ENCODE measurements at places on chromosomes 6 and 20. TPM values are rescaled to one million over a fixed set of nuclear protein-coding genes. Genes with fewer than 3 reads are reported as not detected.

GRM1 gene
- not detected for total RNA-seq

FAXC gene
- not detected for total RNA-seq

OR2H1 gene
- not detected for total RNA-seq

ANGPT4 gene
- not detected for total RNA-seq

EEF1E1 gene
- total RNA-seq: 76.8 TPM

DPPA5 gene
- total RNA-seq: not detected

ABHD16B gene
- not detected for total RNA-seq

FNDC1 gene
- not detected for total RNA-seq

FGD2 gene
- total RNA-seq: 1.4 TPM

PLA2G7 gene
- not detected for total RNA-seq

BPIFB4 gene
- total RNA-seq: not detected

DCBLD1 gene
- 2.2 TPM for total RNA-seq

FARS2 gene
- total RNA-seq: 15.7 TPM

TOMM34 gene
- total RNA-seq: 60.5 TPM

PRKN gene
- 1.4 TPM for total RNA-seq

PDE7B gene
- total RNA-seq: 0.68 TPM
